ENCODE measurements at places on chromosomes 4 and X. TPM values are rescaled to one million over a fixed set of nuclear protein-coding genes. Genes with fewer than 3 reads are reported as not detected.
A peak's percentile ranks its signal among the peaks of the same experiment; 100 is the strongest.

ARMCX4 gene
- total RNA-seq: 29.8 TPM

CYSLTR1 gene
- 3.8 TPM for total RNA-seq

FOXP3 gene
- 0.49 TPM for total RNA-seq

CSAG2 gene
- not detected for total RNA-seq

NALF2 gene
- total RNA-seq: 2.0 TPM

- no peak for DNase-seq
These were observed 39.0 kb upstream of the RASL11B start for GRCh38 chr4:52822972-52823701.

DNA sequence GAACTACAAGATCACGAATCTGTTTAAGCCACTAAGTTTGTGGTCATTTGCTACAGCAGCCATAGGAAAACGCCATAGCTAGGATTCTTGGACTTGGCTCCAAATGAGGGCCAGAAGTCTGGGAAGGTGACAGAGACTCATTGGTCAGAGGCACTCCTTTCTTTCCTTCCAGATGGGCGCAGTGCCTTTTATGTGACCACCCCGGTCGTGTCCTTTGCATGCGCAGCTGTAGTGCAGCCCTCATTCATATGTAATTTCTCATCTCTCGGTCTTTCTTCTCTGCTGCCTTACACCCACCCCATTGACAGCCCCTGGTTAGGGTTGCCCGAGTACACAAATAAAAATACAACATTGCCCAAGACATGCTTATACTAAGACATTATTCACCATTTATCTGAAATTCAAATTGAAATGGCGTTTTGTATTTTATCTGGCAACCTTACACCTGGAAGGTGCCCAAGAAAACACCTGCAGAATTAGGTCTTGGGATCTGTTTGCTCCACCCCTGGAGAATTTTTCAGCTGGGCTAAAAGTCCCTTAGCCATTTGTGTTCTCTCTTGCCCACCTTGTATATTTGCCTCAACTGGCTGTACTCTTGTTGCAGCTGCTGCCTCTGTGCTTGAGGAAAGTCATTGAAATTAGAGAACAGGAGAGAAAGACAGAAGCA lies 21.9 kb downstream of the CCKAR start:
- no peak for DNase-seq

DNA sequence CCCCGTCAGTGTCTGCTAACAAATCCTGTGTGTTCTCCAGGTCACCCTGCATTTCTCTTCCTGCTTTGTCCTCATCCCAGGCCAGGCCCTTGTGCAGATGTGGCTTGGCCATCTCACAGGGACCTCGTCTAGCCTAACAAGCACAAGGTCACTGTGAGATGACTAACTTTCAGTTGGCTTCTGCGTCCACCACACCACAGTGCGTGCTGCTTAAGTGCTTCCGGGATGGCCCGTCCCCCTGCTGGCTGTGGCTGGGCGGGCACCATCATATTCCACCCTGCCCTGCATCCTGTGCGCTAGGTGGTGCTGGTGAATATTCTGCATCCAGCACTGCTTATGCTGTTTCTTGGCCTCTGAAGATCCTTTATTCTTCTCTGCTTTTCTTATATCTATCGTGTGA lies 33.8 kb downstream of the RBBP7 start:
- peak; percentile 47 for DNase-seq

DNA sequence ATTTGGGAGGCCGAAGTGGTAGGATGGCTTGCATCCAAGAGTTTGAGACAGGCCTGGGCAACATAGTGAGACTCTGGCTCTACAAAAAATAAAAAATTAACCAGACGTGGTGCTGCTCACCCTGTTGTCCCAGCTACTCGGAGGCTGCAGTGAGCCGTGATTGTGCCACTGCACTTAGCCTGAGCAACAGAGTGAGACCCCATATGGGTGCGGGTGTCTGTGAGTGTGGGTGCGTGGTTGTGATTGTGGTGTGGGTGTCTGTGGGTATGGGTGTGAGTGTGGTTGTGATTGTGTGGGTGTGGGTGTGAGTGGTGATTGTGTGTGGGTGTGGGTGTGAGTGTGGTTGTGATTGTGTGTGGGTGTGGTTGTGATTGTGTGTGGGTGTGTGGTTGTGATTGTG lies 114.6 kb downstream of the UBE2K start:
- no peak for DNase-seq

- no peak for DNase-seq
These were observed 145.3 kb downstream of the ATRX start for GRCh38 chrX:77640702-77641101.

DNA sequence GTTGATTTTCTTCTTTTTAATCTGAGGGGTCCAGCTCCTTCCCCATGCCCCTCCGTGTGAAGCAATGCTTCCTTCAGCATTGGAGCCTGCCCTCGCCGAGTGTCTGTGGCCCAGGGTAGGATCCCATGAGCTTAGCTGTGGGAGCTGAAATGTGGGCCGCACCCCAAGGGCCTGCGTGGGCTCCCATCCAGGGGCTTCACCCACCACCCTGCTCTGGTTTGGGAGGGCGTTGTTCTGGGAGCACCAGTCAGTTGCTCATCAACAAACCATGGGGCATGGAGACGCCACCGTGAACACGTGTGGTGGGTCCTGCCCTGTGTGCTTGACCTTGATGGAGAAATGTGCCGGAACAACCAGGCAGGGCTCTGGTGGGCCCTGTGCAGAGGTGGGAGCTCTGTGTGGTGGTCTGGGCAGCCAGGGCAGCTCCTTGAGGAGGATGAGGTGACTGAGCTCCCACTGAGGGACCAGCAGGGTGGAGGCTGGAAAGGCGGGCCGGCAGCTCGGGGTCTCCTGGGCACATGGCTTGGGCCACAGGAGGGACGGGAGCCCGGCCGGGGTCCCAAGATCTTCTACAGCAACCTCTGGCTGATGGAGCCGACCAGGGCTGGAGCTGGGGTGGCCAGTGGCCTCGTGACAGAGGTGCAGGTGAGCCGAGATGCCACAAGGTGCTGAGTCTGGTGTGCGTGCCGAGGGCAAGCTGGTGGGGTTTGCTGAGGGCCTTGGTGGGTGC lies 39.6 kb upstream of the NKX1-1 start:
- DNase-seq: no peak

- DNase-seq: no peak
These were observed 384.4 kb downstream of the PCDH7 start for GRCh38 chr4:31104577-31104976.

- no peak for DNase-seq
These were observed 51.2 kb downstream of the ENPEP start for GRCh38 chr4:110527156-110527555.

DNA sequence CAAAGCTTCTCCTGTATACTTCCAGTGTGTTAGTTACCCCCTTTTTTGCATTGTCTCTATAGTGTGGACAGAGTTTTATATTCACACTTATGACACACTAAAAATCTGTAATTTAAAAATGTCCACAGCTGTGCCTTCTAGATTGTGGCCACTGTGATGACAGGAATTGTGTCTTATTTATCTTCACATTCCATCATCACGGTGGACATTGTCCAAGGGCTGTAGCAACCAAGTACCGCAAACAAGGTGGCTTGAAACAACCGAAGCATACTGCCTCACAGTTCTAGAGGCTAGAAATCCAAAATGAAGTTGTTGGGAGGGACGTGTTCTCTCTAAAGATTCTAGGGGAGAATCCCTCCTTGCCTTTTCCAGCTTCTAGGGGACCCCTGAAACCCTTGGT lies 32.3 kb downstream of the CHRNA9 start:
- no peak for DNase-seq
